ENCODE measurements at places on chromosomes 7 and 10.

GRCh38 chr10:113278664-113279063, 274.2 kb upstream of the HABP2 start:
- DNase-seq = no peak

- peak; percentile 33 for DNase-seq
Measured at GRCh38 chr10:35336921-35337823, 863 bp downstream of the CCNY start.

DNA sequence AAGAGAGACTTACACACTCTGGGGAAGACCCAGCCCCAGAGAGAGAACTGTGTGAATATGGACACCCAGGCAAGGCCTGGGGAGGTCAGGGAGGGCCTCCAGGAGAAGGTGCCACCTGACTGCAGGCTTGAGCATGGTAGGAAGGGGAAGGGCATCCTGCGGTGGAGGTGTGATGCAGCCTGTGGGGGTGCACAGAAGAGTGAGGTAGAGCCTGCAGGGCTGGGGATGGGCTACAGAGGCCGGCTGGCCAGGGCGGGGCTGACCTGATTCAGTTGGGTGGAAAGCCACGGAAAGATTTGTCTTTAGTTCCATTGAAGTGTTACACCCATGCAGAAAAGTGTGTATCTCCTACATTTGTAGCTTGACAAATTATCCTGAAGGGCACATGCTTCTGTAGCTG, 47.6 kb downstream of the ZMIZ1 start:
- DNase-seq = no peak

DNA sequence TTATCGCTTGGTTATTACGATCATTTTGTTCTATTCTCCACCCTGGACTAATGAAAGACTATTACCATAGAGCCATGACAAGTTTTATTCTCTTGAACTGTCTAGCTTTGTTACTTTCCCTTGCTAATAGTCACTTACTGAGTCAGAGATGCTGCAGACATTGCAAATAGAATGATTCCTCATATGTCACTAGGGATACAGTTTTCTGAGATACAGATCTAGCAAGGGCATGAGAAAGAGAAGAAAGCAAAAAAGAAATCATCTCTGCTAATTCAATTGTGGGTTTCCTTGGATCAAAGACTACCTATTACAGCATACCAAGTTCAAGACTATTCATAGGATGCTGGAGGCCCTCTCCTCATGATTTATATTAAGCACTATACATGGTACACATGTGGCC, 204.3 kb downstream of the MBL2 start:
- no peak for DNase-seq

DNA sequence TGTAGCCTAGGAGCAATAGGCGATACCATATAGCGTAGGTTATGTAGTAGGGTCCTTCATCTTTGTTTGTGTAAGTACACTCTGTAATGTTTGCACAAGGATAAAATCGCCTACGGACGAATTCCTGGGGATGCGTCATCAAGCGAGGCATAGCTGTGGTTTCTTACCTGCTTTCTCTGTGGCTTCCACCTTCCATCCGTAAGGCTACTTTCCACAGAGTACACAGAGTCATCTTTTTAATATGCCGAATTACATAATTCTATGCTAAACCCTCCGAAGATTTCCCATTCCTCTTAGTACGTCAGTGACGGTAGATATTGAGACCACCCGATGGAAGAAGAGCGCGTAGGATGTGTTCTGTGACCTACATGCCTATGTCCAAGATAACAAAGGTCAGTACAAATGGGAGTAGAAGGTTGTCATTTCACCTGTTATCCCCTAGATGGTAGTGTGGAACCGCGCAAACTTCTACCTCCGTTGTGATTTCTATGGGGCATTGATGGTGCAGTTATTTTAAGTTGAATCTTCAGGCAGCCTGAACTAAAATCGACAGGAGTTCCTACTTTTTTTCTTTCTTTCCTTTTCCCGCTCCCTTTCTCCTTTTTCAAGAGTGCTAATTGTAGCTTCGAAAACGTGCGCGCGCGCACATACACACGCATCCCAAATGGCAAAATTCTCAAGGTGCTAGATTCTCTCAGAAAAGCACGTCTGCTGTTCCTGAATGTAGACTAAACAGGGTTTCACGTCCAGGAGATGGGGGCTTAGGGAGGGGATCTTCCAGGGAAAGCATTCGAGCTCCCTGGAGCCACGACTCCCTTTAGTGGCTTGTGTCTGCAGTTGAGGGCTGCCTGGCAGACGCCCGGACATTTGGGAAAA, 111.7 kb upstream of the MBL2 start:
- peak; percentile 2 for DNase-seq

GRCh38 chr7:104113788-104114187, 94.0 kb downstream of the ORC5 start:
- DNase-seq = no peak

DNA sequence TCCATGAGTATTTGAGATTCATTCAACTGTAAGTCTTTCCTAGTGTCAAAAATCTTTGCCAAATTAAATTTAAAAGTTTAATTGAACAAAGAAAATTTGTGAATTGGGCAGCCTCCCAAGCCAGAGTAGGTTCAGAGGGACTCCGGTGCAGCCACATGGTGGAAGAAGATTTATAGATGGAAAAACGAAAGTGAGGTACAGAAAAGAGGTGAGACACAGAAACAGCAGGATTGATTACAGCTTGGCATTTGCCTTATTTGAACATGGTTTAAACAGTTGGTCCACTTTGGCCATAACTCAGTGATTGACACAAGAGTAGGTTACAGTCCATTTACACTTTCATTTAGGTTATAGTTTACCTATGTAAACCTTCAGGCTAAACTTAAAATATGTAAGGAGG, 465.8 kb downstream of the ARL4A start:
- DNase-seq = no peak

GRCh38 chr7:85074016-85074415, 112.8 kb downstream of the SEMA3D start:
- DNase-seq = peak; percentile 19

- DNase-seq = peak; percentile 77
Measured at GRCh38 chr7:45000093-45001032, at the start of gene CCM2. TSS of gene CCM2 (plus strand) at chr7:45000201. CDS start at chr7:45000334, 133 bp downstream.
